A549 treated with Hydrocortisone at 1 μM for 4 hours (cell line): ENCODE measurements at places on chromosomes 1 and 21. TPM values are rescaled to one million over a fixed set of nuclear protein-coding genes. Genes with fewer than 3 reads are reported as not detected.

SH2D2A gene
- 3.0 to 3.8 TPM (median 3.7 TPM) in 5 replicates for total RNA-seq

OPTC gene
- total RNA-seq, result not detected in 5 replicates

FOXD2 gene
- total RNA-seq, result 0.44 to 0.66 TPM (median 0.52 TPM) in 5 replicates

NTMT2 gene
- total RNA-seq, result not detected in 5 replicates

SYT14 gene
- total RNA-seq, result 0.06 to 0.09 TPM (median 0.08 TPM) in 5 replicates

RTCA gene
- total RNA-seq, result 22.0 to 24.6 TPM (median 22.4 TPM) in 5 replicates

PCAT6 gene
- total RNA-seq, result 2.6 to 4.2 TPM (median 3.8 TPM) in 5 replicates

WNT3A gene
- total RNA-seq, result 0.02 to 0.05 TPM (median 0.03 TPM) in 3 of 5 replicates, not detected in the others

HORMAD1 gene
- 6.7 to 11.9 TPM (median 9.5 TPM) in 5 replicates for total RNA-seq

LMX1A gene
- not detected in 5 replicates for total RNA-seq

EPHB2 gene
- 30.2 to 41.7 TPM (median 36.7 TPM) in 5 replicates for total RNA-seq

PPM1J gene
- total RNA-seq, result 0.86 to 1.2 TPM (median 0.99 TPM) in 5 replicates

HFM1 gene
- total RNA-seq, result 0.06 to 0.07 TPM in 2 of 5 replicates, not detected in the others

FCAMR gene
- total RNA-seq, result 0.08 TPM in 1 of 5 replicates, not detected in the others

TMEM200B gene
- 0.08 to 0.20 TPM (median 0.08 TPM) in 5 replicates for total RNA-seq

OR2AK2 gene
- not detected in 5 replicates for total RNA-seq

AADACL4 gene
- total RNA-seq, result not detected in 5 replicates

TRIM63 gene
- 1.3 to 2.0 TPM (median 1.8 TPM) in 5 replicates for total RNA-seq

FGGY gene
- total RNA-seq, result 1.8 to 2.3 TPM (median 2.2 TPM) in 5 replicates

TACSTD2 gene
- not detected in 5 replicates for total RNA-seq

THEM5 gene
- total RNA-seq, result not detected in 5 replicates

SPATA1 gene
- total RNA-seq, result 0.63 to 1.6 TPM (median 1.5 TPM) in 5 replicates

TMEM52 gene
- 0.44 to 1.4 TPM (median 0.93 TPM) in 5 replicates for total RNA-seq

MRAP gene
- not detected in 5 replicates for total RNA-seq

SH3BGR gene
- total RNA-seq, result 0.27 to 2.3 TPM (median 0.79 TPM) in 5 replicates

C1orf94 gene
- total RNA-seq, result not detected in 5 replicates

RAD54L gene
- total RNA-seq, result 9.1 to 11.7 TPM (median 11.5 TPM) in 5 replicates

HSPA6 gene
- 1.4 to 7.1 TPM (median 1.8 TPM) in 5 replicates for total RNA-seq

MIXL1 gene
- total RNA-seq, result 0.03 to 0.21 TPM (median 0.13 TPM) in 3 of 5 replicates, not detected in the others

TBCE gene
- total RNA-seq, result 40.4 to 47.8 TPM (median 44.8 TPM) in 5 replicates

PBX1 gene
- total RNA-seq, result 10.0 to 14.7 TPM (median 13.5 TPM) in 5 replicates

MYOM3 gene
- total RNA-seq, result 6.3 to 8.4 TPM (median 6.7 TPM) in 5 replicates

EPHA2 gene
- total RNA-seq, result 119 to 130 TPM (median 123 TPM) in 5 replicates
